ENCODE measurements at places on chromosomes 5 and 9. TPM values are rescaled to one million over a fixed set of nuclear protein-coding genes. Genes with fewer than 3 reads are reported as not detected.
A peak's percentile ranks its signal among the peaks of the same experiment; 100 is the strongest.

Gene NUTM2F
- total RNA-seq: not detected

Gene MBLAC2
- total RNA-seq: 3.2 TPM

- no peak for DNase-seq
Observed at GRCh38 chr9:108639696-108640095, 216.1 kb downstream of the ACTL7B start.

Gene ERCC8
- 36.7 TPM for total RNA-seq

- DNase-seq: peak; percentile 65
Observed at GRCh38 chr9:130036099-130036498, 6.9 kb downstream of the FNBP1 start.

DNA sequence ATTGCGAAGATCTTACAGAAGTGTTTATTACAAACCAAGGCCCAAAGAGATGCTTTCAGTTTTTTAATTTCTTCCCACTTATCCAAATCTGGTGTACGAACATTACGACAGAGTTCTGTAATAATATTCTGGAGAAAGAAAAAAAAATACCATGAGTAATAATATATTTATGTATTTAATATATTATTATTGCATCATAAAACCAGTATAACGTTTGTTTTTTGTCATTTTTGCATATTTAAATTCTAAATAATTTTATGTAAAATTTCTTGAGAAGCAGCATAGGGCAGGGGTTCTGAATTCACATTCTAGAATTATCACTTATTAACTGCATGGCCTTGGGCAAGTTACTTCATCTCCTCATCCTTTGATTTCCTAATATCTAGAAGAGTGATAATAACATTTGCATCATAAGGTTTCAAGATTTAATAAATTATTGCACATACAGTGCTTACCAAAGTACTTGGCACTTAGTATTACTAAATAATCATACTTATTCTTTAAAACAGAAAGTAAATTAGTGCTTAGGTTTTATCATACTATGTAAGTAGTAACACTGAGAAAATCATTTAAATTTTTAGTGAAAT, 107.7 kb downstream of the OSMR start:
- DNase-seq: no peak

- DNase-seq: peak; percentile 61
Observed at GRCh38 chr9:137007108-137007815, 10.9 kb upstream of the CLIC3 start.
